ENCODE measurements at places on chromosomes 1 and 21.

GRCh38 chr1:226584164-226584563, 35.6 kb downstream of the STUM start:
- no peak for DNase-seq

- DNase-seq, result no peak
These were observed 16.2 kb upstream of the TNFRSF1B start for GRCh38 chr1:12150456-12151200.

DNA sequence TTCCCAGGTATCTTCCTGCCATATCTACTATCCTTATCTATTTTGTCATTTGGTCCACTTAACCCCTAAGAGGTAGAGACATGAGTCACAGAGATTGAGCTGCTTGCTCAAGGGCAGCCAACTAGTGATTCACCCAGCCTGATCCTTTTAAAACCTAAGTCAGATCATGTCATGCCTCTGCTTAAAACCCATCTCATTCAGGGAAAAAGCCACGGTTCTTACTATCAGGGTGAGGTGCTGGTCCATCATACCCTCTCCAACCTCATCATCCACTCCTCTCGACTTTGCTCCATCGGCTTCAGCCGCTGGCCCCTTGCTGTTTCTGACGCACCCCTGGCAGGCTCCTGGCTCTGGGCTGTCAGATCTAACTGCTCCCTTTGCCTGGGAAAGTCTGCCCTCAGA, 14.4 kb upstream of the PPP1R15B start:
- DNase-seq, result no peak

DNA sequence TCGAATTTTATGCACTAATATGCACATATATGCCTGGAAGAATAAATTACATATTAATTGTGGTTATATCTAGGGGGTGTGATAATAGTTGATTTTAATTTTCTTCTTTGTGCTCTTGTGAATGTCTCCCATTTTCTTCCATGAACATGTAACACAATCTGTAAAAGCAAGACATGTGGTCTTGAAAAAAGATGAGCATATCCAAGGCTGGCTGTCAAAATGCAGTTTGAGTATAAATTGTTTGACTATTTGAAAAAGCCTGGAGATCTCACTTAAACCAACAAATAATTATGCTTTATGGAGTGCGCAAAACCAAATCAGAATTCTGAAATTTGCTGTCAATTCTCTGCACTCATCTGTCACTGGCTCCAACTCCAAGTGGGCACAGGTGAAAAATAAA, 143.9 kb downstream of the HMGB4 start:
- no peak for DNase-seq

GRCh38 chr1:203267912-203268311, 37.4 kb upstream of the BTG2 start:
- no peak for DNase-seq

DNA sequence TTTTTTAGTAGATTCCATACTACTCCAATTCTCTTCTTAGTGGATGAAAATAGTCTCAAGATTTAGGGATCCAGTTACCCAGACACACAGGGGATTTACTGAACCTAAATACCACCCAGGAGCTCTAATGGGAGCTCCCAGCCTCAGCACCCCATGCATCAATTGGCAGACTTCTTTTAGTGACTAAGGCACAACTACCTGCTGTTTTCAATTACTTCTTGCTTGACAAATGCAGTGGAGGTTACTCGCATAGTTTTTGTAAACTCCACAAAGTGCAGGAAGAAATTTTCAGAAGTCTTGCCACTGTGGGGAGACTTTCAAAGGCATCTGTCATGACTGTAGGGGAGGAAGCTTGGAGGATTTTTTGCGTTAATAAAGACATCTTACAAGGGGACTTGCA, 35.5 kb upstream of the MAP10 start:
- no peak for DNase-seq

DNA sequence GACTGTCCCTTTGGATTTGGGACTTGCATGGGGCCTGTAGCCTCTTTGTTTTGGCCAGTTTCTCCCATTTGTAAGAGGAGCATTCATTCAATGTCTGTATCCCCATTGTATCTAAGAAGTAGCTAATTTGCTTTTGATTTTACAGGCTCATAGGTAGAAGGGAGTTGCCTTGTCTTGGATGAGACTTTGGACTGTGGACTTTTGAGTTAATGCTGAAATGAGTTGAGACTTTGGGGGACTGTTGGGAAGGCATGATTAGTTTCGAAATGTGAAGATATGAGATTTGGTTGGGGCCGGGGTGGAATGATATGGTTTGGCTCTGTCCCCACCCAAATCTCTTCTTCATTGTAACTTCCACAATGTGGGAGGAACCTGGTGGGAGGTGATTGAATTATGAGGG, 151.7 kb downstream of the PRDM2 start:
- DNase-seq, result no peak

DNA sequence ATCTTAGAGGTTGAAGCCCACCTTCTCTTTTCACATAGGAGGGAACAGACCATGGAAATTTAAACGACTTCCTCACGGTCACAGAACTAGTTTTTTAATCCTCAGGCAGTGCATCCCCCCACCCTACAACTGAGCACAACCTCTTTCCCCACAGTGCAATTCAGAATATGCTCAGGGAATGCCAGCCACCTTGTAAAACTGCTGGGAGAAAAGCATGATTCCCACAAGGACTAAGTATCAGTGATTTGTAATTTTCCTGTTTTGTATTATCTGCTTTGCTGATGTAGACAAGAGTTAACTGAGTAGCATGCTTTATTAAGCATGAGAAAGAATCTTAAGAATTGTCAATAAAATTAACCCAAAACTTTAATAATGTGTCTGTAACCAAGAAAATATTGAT, 23.8 kb downstream of the TMEM50A start:
- DNase-seq, result no peak

DNA sequence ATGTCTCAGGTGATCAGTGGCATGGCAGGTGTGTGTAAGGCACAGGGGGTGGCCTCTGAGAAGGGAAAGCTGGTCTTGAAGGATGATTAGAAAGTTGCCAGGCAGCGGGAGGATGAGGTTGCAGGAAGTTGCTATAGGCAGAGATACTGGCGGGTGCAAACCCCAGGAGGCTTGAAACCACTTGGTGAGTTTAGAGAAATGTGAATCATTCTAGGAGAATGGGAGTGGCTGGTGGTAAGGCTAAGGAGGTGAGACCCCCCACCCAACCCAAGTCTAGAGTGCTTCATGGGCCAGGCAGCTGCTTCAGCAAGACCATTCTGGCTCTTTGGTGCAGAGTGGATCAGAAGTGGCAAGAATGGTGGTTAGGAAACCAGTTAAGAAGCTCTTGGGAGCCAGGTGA, 9.0 kb downstream of the SH2D2A start:
- DNase-seq, result no peak

DNA sequence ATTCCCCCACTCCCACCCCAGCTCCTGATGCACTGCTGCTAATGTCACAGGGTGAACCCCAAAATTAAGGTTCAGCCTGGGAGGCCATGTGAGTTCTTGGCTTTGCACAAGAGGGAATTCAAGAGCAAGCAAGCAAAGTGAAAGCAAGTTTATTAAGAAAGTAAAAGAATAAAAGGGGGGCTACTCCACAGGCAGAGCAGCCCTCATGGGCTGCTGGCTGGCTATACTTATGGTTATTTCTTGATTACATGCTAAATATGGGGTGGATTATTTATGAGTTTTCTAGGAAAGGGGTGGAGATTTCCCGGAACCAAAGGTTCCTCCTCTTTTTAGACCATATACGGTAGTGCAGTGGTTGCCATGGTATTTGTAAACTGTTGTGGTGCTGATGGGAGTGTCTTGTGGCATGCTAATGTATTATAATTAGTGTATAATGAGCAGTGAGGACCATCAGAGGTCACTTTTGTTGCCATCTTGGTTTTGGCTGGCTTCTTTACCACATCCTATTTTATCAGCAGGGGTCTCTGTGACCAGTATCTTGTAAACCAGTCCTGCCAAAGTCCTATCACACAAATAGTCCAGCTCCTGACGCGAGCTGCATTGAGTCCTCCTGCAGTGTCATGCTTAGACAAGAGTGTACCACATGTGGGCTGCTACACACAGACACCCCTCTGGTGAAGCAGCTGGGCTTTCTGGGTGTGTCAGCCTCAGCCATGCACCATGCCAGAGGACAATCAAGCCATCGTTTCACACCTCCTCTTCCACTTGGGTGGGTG, 46.4 kb upstream of the CSF1 start:
- DNase-seq, result no peak

DNA sequence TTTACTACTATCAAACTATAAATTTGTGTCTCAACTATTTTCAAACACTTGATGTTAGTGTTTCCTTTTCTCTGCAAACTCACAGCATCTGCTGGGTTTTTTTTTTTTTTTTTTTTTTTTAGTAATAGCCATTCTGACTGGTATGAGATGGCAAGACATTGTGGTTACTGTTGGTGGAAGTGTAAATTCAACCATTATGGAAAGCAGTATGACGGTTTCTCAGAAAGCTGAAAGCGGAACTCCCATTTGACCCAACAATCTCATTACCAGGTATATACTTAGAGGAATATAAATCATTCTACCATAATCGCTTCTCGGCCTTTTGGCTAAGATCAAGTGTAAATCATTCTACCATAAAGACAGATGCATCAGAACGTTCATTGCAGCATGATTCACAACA, 608.3 kb upstream of the ZP4 start:
- DNase-seq, result no peak

Data from activated CD4-positive, CD25-positive, alpha-beta regulatory T cell treated with anti-CD3 and anti-CD28 coated beads, Interleukin-2, amount 50 U/mL, for 16 hours (primary cell).